GM18507 (cell line): ENCODE measurements at places on chromosomes 2 and 18.
A peak's percentile ranks its signal among the peaks of the same experiment; 100 is the strongest.

GRCh38 chr2:46183426-46183825 is 113.8 kb upstream of the EPAS1 start:
- no peak for DNase-seq

GRCh38 chr2:40658941-40659340 is 207.1 kb upstream of the SLC8A1 start:
- DNase-seq: no peak

- DNase-seq: no peak
Observed at GRCh38 chr2:212968284-212969081, 182.9 kb downstream of the IKZF2 start.

GRCh38 chr2:163191372-163191771 is 352.8 kb upstream of the KCNH7 start:
- DNase-seq: no peak

DNA sequence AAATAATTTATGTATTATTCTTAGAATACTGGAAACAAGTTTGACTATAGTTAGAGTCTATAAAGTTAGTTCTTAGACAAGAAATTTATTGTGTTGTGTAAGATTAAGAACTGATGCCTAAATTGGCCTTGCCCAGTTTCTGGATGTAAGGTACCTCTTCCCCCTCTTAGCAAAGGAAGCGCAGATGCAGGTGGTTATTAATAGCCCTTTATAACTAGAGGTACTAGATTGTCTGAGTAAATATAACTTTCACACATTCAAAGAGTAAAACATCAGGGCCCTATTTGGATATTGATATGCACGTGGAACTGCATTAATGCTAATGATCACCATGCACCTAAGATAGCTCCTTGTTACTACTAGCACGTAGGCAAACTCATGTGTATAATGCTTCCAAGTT is 100.7 kb downstream of the ZEB2 start:
- DNase-seq: no peak

- DNase-seq: no peak
Observed at GRCh38 chr18:75868031-75868430, 440.5 kb upstream of the SMIM21 start.

DNA sequence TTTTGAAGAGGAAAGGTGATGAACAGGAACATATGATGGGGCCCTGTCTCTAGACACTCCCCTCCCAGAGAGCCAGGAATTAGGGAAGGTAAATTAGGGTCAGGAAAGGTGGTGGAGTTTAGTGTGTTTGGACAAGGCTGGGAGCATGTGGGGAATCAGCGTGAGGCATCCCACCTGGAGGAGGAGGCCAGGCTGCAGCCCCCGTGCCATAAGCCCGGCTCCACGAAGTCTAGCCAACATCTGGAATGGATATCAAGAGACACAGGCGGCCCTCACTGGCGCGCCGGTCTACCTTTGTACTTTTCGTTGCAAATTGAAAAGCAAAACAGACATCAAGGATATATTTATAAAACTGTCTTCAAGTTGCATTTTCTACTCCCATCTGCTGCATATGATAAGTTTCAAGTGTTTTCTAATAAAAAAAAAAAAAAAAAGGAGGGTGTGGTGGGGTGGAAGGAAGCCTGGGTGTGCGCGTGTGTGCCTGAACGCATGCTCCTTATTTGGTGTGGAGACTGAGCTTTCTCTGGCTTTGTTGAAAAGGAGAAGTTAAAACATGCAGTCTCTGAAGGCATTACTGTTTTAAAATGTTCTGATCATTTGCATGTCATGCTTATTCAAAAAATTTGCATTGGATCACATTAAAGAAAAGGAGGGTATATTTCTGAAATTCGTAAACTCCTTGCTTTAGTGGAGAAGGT is 546.7 kb upstream of the ID2 start:
- DNase-seq: no peak

DNA sequence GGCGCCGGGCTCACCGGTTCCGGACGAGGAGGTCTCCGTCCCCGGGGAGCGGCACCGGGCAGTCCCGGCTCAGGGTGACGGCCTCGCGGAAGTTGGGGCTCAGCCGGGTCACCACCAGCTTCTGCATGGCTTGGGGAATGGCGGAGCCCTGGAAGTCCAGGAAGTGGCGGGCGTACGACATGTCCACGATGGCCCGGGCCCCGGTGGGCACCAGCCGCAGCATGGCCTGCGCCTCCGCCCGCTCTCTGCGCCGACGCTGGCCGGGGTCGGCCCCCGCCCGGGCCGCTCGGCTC is 157 bp downstream of the PTGR3 start:
- DNase-seq: no peak

DNA sequence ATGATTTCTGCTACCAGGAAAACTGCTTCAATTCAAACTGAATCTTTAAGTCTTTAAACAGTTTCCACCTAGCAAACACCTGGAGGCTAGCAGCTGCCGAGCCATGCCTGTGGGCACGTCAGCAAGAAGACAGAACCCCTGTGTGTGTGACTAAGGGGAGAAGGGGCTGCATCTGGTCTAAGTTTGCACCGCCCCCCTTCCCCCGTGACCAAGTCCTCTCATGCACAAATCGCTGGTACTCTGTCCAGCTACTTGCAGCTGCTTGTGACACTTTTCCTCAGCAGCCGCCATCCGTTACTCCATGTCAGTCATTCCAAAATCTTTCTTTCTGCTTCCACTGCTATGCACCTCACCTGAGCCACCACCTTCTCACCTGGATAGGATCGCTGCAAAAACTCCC is 355.0 kb downstream of the SS18 start:
- no peak for DNase-seq

DNA sequence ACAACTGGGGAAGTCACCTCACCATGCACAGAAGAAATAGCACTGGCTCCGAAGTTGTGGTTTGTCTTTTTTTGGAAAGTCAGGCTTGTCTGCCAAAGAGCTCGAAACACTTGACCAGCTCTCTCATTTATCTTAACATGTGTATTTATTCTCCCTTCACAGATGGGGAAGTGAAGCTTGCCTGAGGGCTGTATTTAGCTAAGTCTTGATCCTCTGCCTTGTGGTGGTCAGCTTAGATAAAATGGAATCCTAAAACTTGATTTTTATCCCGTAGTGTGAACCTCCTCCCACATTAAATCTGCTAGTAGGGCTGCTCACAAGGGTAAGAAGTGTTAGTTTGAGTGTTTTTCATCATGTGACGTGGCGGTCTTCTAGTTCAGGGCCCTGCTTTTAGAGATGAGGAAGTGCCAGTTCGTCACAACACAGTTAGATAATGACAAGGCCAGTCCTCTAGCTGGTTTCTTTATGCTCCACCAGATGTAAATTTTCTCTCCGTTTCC is 89.7 kb downstream of the TMEM247 start:
- DNase-seq: peak; percentile 33

DNA sequence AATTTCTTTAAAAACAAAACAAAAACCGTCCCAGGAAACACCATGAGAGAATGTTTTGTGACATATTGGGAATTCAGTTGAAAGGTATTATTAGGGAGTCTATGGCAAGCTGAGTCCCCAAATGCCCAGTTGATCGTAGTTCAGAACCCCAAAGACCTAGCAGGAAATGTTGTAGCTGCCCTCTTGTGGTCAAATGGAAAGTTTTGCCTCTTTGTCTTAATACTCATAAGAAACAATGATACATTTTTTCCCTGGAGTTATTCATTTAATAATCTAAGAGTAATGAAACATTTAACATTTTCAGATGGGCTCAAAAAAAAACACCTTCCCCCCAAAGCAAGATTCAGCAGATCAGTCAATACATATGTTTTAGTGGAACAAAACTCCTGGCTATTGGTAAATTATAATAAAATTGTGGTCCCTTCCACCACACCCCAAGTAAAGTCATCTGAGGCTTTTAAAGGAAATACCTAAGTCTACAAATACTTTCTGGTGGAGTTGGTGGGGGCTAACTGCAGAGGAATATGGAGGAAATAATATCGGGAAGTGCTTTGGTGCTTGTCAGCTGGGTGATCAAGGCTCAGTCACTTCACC is 37.8 kb upstream of the EFEMP1 start:
- peak; percentile 2 for DNase-seq

DNA sequence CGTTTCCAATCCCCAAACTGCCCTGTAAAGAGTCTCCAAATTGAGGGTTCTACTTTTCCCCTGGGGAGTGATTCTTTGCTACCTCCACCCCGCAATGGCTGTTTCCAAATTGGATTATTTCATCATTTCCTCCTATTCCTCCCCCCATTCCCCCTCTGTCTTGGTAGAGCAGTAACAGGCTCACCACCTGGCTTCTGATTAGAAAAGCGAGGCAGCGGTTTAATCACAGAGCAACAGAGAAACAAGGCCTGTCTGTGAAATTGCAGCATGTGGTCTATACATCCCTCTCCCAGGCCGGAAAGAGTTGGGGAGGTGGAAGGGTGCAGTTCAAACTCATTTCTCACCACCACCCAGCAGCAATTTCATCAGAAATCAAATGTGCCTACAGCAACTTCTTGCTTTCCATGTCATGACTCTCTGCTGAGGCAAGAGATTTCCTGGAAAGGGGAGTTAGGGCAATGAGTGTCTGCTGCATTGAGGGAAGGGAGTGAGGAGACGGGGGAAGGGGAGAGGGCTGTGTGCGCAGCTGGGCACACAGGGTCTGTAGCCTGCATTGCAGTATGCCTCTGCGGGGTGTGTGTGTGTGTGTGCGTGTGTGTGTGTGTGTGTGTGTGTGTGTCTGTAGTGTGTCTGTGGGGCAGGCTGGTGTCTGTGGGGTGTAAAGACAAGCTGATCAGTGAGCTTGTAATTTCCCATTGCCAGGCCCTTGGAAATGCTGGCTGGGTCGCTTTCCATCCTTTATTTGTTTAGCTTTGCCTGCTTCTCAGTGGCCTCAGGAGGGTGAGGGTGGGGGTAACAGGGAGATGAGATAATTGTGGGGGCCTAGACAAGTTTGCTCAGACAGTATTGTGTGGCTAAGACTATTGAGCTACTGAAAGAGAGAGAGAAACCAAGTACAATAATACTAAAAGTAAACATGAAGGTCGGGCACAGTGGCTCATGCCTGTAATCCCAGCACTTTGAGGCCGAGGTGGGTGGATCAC is 13.5 kb upstream of the IGFBP2 start:
- DNase-seq: no peak

DNA sequence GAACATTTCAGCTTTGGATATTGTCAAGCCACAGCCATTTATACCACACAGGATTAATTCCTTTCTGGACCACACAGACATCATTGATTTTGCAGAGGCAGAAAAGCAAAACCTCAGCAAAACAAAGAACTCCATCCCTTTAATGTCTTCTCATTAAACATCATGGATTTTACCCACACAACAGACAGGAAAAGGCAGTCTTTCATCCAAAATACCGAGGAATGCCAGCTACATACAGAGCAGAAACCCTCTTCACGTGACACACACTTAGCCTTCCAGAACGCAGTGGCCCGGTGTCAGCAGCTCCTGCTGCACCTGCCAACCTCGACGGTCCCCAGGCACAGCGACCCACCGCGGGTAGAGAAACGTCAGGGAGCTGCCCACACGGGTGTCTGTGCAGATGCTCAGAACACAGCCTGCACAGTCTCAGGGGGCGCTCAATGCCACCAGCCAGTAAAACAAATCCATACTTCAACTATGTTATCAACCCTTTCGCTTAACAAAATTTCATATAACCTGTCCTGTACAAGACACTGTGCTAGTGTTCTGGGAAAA is 304.5 kb downstream of the EIPR1 start:
- DNase-seq: no peak

- DNase-seq: no peak
Observed at GRCh38 chr2:194223218-194223617, 1433.8 kb upstream of the SLC39A10 start.

DNA sequence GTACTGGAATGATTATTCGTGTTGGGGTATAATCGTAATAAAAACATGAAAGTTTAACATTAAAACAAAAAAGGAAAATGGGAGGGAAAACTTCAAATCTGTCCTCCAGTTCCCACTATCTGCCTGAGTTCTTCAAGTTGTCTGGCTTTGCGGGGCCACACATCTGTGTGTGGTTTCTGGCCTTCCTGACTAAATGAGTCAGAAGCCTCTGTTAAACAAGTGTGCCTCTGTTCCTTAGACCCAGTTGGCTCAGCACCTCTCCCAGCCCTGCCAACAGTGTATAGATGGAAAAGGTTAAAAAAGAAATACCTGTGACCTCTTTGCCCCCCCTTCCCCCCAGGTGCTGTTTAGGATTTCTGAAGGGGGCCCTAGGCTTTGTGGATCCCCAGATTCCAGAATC is 30.2 kb downstream of the XDH start:
- no peak for DNase-seq

DNA sequence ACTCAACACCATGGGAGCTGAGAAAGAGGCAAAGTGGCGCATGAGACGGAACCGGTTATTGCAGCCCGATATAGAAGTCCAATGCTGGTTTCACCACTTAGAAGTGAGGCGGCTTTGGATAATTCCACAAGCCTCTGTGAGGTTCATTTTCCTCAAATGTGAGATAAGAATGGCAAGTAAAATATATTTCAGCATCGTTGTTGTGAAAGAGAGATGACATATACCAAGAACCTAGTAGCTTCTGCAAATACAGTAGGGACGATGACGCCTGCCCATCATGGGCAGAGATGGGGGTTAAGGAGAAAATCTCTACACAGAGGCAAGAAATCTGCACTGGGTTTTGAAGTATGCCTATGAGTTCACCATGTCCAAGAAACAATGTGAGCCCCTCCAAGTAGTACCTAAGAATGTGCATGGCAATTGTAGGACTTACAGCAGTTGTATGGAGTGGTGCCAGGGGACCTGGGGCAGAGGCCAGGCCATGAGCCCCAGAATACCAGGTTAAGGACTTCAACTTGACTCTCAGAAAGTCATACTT is 352.0 kb downstream of the RNF144A start:
- DNase-seq: no peak

- no peak for DNase-seq
Observed at GRCh38 chr2:174446531-174446930, 40.3 kb downstream of the GPR155 start.

DNA sequence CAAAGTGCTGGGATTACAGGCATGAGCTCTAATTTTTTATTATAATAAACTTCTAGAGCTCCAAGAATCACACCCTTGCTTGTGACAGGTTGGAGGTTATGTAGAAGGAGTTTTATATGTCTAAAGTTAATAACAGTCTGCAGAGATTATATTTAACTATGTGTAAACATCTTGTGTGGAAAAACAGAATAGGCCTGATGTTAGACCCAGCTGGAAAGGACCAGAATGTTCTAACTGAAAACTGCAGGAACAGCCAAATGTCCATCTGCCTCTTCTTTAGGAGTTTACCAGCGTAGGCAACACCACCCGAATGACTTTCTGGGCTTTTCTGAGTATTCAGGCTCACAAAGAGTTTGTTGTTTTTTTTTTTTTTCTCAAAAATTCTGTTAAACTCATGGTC is 67.1 kb upstream of the CDCA7 start:
- no peak for DNase-seq

GRCh38 chr2:140814141-140814540 is 1316.7 kb downstream of the LRP1B start:
- no peak for DNase-seq

DNA sequence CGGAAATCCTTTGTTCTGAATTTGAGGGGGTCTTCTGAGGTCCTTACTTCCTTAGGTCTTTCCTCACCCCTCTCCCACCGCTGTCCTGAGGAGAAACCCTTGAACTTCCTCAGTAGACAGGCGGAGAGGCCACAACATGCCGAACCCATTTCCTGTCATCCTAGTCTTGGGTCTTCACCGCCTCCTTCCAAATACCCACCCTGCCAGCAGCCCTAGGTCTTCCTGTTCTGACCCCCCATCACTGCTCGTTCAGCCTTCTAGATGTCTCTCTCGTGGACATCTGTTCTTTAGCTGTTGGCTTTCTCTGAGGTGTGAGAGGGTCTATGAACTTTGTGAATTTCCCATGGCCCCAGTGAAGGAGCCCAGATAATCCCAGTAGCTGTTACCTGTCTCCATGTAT is 27.2 kb upstream of the CYP27A1 start:
- DNase-seq: no peak
